ENCODE measurements at places on chromosomes 2 and 18. TPM values are rescaled to one million over a fixed set of nuclear protein-coding genes. Genes with fewer than 3 reads are reported as not detected.

DNA sequence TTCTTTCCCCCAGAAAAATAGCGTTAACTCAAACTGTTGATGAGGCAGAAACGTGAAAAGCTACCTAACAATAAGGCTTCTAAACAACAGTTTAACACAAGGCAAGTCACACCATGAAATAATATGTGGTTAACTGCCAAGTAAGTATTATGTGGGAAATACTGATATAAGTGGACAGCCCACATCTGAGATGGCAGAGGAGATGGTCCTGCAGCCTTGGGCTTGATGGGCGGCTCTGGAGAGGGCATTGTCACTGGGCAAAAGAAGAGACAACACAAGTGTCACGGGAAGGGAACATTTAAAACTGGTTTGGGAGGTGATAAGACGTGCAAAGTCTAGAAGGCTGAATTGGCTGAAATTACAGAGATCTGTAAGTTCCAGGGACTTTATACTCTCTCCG is 147.2 kb downstream of the PKP4 start:
- H3K4me3 ChIP-seq = no peak overlapping the region
- no peaks in the 10 kb centered on the region for H3K36me3 ChIP-seq
- H3K27ac ChIP-seq = no peak overlapping the region

- H3K27me3 ChIP-seq = no peaks in the 10 kb centered on the region
- no peaks in the 10 kb centered on the region for H3K4me1 ChIP-seq
- DNase-seq = no peak
- H3K27ac ChIP-seq = no peak overlapping the region
Measured at GRCh38 chr2:64284751-64285150, 140.5 kb upstream of the PELI1 start.

- DNase-seq = no peak
- no peaks in the 10 kb centered on the region for H3K36me3 ChIP-seq
- peaks cover 3% of the 10 kb centered on the region for H3K27me3 ChIP-seq
- H3K27ac ChIP-seq = peak overlapping the region; percentile 92
Measured at GRCh38 chr2:37506407-37507050, 162.1 kb downstream of the QPCT start.

DNA sequence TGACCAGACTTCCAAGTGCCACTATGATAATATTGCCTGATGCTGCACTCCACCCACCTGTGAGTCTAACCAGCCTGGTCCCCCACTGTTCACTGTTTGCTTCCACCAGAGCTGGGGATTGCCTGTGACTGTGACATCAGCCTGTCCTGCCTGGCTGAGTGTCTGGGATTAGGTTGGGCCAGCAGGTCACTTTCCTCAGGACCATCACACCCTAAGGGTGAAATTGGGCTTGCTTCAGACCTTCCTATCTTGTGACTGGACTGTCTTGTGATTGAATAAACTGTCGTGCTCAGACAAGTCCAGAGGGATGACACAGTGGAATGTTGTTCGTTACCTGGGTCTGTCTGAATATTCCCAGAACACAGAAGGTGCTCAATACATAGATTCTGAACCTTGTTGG is 87.4 kb upstream of the HK2 start:
- peaks cover 13% of the 10 kb centered on the region for H3K27me3 ChIP-seq
- no peaks in the 10 kb centered on the region for H3K36me3 ChIP-seq
- H3K4me1 ChIP-seq = peaks cover 4% of the 10 kb centered on the region

DNA sequence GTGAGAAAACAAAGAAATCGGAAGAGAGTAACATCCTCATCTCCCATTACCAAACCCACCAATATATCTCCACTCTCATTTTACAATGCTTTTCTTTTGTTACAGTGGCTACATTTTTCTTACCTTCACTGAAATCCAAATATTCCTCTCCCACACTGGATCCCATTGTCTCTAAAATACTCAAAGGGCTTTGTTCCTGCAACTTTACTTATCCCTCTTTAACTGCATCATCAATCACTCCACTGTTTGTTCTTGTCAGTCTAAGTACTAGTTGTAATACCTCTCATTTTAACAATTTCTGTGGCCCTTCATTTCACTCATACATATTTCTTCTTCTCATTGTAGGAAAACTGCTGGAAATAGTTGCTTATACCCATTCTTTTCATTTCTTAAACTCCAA is 464.2 kb upstream of the PIK3C3 start:
- peaks cover 29% of the 10 kb centered on the region for H3K4me1 ChIP-seq
- H3K27ac ChIP-seq = peak overlapping the region; percentile 69
- H3K4me3 ChIP-seq = no peak overlapping the region
- peaks cover 20% of the 10 kb centered on the region for H3K36me3 ChIP-seq

- no peak overlapping the region for H3K4me3 ChIP-seq
- H3K27me3 ChIP-seq = peaks cover 20% of the 10 kb centered on the region
- H3K36me3 ChIP-seq = no peaks in the 10 kb centered on the region
- no peak overlapping the region for H3K27ac ChIP-seq
- no peak for DNase-seq
Measured at GRCh38 chr18:49617865-49618264, 56.0 kb downstream of the LIPG start.

- H3K36me3 ChIP-seq = peaks cover 30% of the 10 kb centered on the region
- H3K4me3 ChIP-seq = no peak overlapping the region
- no peak overlapping the region for H3K27ac ChIP-seq
- no peaks in the 10 kb centered on the region for H3K4me1 ChIP-seq
Measured at GRCh38 chr2:235937936-235938335, 230.2 kb downstream of the GBX2 start.

The FSHR gene
- 0.74 TPM for total RNA-seq

The STON1 gene
- total RNA-seq = 8.2 TPM

DNA sequence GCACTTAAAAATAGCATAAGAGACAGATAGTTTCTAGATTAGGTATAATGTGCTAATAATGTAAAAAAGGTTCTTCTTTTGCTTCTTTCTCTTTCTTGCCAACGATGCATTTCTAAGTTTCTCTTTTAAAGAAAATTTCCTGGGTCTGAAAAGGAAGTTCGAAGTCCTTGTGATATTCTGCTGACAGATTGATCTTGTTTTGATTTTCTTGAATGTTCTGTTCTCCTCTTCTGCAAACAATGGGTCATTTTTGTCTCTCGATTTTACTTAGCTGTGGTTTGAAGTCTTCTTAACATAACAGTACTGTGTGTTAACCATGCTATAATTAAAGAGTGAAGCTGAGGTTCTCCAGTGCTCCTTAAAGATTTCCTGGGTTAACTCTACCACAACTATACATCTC is 61.1 kb upstream of the ACYP2 start:
- no peak overlapping the region for H3K27ac ChIP-seq
- DNase-seq = no peak
- H3K4me1 ChIP-seq = peaks cover 1% of the 10 kb centered on the region
- H3K27me3 ChIP-seq = no peaks in the 10 kb centered on the region
- H3K4me3 ChIP-seq = no peak overlapping the region

The CTDP1 gene
- total RNA-seq = 24.9 TPM

GRCh38 chr2:144331674-144332355 is 188.1 kb downstream of the ZEB2 start:
- H3K36me3 ChIP-seq = no peaks in the 10 kb centered on the region
- DNase-seq = no peak
- H3K27me3 ChIP-seq = peaks cover 29% of the 10 kb centered on the region
- peaks cover 15% of the 10 kb centered on the region for H3K4me1 ChIP-seq

- H3K27ac ChIP-seq = no peak overlapping the region
- H3K27me3 ChIP-seq = no peaks in the 10 kb centered on the region
- H3K4me3 ChIP-seq = no peak overlapping the region
- H3K4me1 ChIP-seq = peaks cover 16% of the 10 kb centered on the region
- DNase-seq = no peak
- no peaks in the 10 kb centered on the region for H3K36me3 ChIP-seq
Measured at GRCh38 chr2:158498749-158499136, 42.0 kb downstream of the PKP4 start.

DNA sequence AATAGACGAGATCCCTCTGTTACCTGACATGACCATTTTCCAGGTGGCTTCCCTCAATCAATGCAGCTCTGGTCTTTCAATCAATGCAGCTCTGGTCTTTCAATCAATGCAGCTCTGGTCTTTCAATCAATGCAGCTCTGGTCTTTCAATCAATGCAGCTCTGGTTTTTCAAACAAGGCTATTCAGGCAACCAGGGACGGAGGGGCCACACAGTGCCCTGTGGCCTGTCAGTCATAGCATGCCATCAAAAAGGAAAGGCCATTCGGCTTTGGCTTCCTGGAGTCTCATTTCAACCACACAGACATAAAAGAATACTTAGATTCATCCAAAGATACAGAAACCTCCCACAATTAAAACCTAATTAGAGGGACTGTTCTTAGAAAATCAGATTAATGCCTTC is 13.3 kb downstream of the MPP4 start:
- H3K27me3 ChIP-seq = peaks cover 10% of the 10 kb centered on the region
- peak overlapping the region; percentile 34 for H3K27ac ChIP-seq
- no peak for DNase-seq
- peaks cover 1% of the 10 kb centered on the region for H3K4me1 ChIP-seq

DNA sequence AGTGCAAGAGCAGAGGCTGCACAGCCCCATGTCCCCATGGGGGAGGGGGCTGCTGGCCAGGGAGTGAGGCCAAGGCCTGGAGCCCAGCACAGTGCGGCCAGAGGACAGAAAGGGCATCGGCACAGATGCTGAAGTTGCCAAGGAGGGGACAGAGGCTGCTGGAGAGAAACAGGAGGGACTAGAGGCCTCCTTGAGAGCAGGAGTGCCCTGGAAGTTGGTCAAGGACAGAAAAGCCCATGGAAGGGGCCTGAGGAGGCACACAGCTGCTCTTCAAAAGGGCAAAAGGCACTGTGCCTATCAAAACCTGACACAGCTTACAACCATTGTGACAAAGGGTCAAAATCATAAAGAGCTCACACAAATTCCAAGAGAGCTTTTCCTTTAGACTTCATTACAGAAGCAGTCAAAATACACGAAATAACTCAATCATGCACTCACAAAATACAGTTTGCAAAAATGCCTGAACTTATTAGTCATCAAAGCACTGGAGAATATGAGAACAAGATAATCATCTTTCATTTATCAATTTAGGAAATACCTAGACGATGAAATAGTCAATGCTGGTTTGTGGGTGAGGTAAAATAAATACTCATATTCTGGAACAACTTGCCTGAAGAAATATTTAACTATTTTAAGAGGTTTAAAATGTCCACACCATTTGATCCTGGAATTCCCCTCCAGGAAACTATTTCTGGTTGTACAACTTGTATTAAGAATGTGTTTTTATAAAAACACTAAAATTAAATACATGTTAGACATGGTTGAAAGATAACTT is 79.6 kb downstream of the USP40 start:
- no peaks in the 10 kb centered on the region for H3K4me1 ChIP-seq
- DNase-seq = no peak
- no peak overlapping the region for H3K27ac ChIP-seq
- peaks cover 23% of the 10 kb centered on the region for H3K36me3 ChIP-seq

- H3K27ac ChIP-seq = no peak overlapping the region
- peaks cover 4% of the 10 kb centered on the region for H3K4me1 ChIP-seq
- H3K27me3 ChIP-seq = no peaks in the 10 kb centered on the region
- no peak overlapping the region for H3K4me3 ChIP-seq
- peaks cover 6% of the 10 kb centered on the region for H3K36me3 ChIP-seq
Measured at GRCh38 chr2:171966235-171966634, 33.5 kb upstream of the METAP1D start.

- H3K36me3 ChIP-seq = no peaks in the 10 kb centered on the region
- no peak overlapping the region for H3K27ac ChIP-seq
- DNase-seq = no peak
- no peaks in the 10 kb centered on the region for H3K4me1 ChIP-seq
- peaks cover 81% of the 10 kb centered on the region for H3K27me3 ChIP-seq
Measured at GRCh38 chr18:47246027-47246971, 5.2 kb downstream of the SKOR2 start.

DNA sequence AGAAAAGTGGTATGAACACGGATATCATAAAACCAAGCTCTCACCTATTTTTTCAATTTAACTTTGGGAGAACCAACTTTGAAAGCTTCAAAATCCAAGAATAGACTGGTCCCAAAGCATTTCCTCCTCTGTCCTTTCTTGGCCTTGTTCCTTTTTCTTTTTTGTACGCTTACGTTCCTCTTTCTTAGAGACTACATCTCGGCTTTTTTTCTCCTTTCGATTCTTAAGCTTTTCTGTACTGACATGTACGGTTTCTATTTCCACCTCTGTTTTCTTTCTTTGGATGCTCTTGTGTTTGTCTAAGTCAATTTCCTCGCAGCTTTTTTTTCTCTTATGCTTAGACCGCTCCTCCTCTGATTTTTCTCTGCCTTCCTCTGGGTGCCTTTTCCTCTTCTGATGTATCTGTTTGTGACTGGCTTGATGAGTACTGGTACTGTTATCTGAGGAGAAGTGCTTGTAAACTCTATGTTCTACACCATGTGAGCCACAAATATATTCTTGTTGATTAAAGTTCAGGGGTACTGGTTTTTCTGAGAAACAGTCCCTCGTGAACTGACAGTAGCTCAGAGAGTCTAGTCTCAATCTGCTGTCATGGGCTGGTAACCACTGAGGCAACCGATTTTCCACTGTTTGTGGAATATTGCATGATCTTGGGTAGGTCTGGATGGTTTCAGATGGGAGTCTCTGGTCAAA is 11.5 kb upstream of the RNU2-63P start:
- no peak overlapping the region for H3K27ac ChIP-seq
- peaks cover 5% of the 10 kb centered on the region for H3K4me1 ChIP-seq
- DNase-seq = no peak

- H3K27ac ChIP-seq = no peak overlapping the region
- no peak overlapping the region for H3K4me3 ChIP-seq
- DNase-seq = no peak
- H3K36me3 ChIP-seq = peaks cover 35% of the 10 kb centered on the region
Measured at GRCh38 chr18:46868169-46868921, 49.0 kb downstream of the PIAS2 start.

- no peaks in the 10 kb centered on the region for H3K27me3 ChIP-seq
- DNase-seq = no peak
- no peak overlapping the region for H3K27ac ChIP-seq
- H3K4me1 ChIP-seq = peaks cover 31% of the 10 kb centered on the region
- H3K36me3 ChIP-seq = no peaks in the 10 kb centered on the region
- no peak overlapping the region for H3K4me3 ChIP-seq
Measured at GRCh38 chr2:11534746-11535484, 1.1 kb downstream of the GREB1 start.

The UGT1A3 gene
- not detected for total RNA-seq

DNA sequence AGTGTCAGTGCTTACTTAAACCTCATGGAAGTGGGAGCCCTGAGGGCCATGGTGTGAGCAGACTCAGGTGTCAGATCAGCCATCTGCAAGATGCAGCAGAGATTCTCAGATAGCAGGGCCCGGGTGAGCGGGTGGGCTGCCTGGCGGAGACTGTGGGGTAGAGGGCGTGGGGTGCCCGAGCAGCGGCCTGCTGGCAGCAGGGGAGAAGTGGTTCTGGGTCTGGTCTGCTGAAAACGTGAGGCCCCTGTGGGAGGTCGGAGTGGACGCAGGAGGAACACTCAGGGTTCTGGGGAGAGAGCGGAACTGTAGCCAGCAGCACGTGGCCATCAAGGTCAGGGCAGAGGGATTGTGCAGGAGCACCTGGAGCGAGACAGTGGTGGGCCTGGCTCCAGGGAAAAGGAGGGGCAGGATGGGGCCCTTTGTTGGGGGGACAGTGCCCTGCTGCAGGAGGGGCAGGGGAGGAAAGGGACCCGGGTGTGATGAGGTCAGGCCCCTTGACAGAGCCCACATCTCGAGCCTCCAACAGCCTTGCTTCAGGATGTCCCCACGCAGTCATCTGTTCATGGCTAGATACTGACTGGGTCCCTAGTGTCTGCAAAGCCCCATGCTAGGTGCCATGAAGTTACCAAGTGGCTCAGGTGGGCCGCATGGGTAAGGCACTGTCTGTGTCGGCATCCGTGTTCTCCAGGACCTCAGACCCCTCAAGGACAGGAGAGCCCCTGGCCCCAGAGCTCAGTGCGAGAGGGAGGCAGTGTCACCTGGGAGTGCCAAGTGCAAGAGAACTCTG is 2.7 kb upstream of the ESPNL start:
- H3K4me3 ChIP-seq = no peak overlapping the region
- no peak for DNase-seq
- H3K27ac ChIP-seq = no peak overlapping the region
- no peaks in the 10 kb centered on the region for H3K27me3 ChIP-seq
- peaks cover 1% of the 10 kb centered on the region for H3K4me1 ChIP-seq
- H3K36me3 ChIP-seq = peaks cover 11% of the 10 kb centered on the region
